ENCODE measurements at places on chromosomes 13 and 19. TPM values are rescaled to one million over a fixed set of nuclear protein-coding genes. Genes with fewer than 3 reads are reported as not detected.

TMEM145 gene
- total RNA-seq = 73.5 TPM

CEACAM8 gene
- not detected for total RNA-seq

CGB7 gene
- total RNA-seq = 0.53 TPM

OR7C1 gene
- 0.48 TPM for total RNA-seq

ACTL9 gene
- not detected for total RNA-seq

KIR3DL1 gene
- not detected for total RNA-seq

IZUMO4 gene
- 30.9 TPM for total RNA-seq

LGALS16 gene
- total RNA-seq = not detected

KISS1R gene
- 1.0 TPM for total RNA-seq

C5AR2 gene
- 2.1 TPM for total RNA-seq

PTH2 gene
- total RNA-seq = not detected

PSG6 gene
- not detected for total RNA-seq

GJB6 gene
- 35.8 TPM for total RNA-seq

FUT2 gene
- total RNA-seq = 0.69 TPM

SOX21 gene
- total RNA-seq = 7.6 TPM

USHBP1 gene
- total RNA-seq = 3.2 TPM

Data from dorsolateral prefrontal cortex (tissue), 122 donors.